Right ventricle myocardium inferior (tissue), 1 donor: ENCODE measurements at places on chromosomes 1 and 21. TPM values are rescaled to one million over a fixed set of nuclear protein-coding genes. Genes with fewer than 3 reads are reported as not detected.

CASQ2 gene
- total RNA-seq, result 912 TPM

FLG2 gene
- total RNA-seq, result not detected

CORT gene
- 0.32 TPM for total RNA-seq

DNA sequence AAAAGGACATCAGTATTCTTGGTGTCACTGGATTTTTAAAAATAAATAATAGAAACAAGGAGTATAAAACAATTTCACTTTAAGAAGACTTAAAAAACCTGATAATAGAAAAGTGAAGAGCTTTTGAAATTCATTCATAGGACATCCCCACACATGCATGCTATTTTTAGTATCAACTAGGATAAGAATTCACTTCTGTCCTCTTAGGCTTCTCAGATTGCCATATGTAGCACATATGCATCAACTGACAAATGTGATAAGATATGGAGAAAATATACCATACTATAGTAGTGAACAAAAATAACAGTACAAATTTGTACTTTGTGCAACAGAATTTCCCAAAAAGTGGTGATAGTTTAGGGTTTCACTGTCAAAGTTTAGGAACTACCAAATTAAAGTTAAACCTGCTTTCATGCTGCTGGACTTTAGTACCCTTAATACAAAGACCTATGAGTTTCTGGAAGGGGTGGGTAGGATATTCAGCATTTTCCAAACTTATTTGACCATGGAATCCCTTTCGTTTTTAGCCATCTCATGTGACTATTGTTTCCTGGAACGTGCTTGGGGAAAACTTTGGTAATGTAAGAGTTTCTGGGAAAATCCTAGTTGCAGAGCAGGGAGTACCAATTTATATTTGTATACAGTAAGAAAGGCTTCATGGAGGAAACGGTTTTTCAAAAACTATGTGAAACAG is 19.8 kb downstream of the RPRD2 start:
- DNase-seq, result no peak

GRCh38 chr1:226877669-226878068 is 7.3 kb downstream of the PSEN2 start:
- DNase-seq, result no peak

- no peak for DNase-seq
Measured at GRCh38 chr1:113855630-113856400, 15.7 kb downstream of the PTPN22 start.

DNA sequence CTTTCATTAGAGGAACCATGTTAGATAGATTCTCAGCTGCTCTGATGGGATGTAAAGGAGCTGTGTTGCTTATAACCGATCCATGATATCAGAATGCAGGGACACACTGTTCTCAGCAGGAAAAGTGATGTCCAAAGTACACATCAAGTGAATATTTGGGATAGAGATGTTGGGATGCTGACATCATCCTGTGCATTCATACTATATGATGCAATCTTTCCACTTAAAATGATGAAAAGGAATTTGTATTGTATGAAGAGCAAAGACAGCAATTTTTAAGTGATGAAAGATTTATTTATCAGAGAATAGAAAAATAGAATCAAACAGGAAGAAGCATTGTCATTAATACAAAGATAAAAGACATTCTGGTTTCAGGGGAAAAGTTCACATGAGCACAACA is 110.1 kb downstream of the ERG start:
- no peak for DNase-seq

DNA sequence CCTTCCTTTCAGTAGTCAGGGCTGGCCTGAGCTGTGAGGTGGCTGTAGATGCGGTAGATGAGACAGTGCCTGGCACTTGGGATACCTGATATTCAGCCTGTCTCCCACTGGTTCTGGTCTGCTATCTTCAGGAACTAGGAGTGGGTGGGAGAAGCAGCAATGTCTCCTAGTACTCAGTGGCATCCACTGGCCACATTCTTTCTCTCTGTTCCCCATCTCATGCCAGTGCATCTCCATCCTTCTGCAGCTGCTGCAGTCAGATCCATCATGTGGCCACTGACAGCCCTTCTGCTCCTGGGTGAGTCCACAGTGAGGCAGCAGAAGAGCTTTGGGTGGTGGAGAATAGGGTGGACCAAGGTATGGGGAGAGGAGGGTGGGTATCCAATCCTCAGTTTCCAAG is 1.1 kb downstream of the FCRLB start:
- DNase-seq, result no peak
